Tongue (tissue), 3 donors: ENCODE measurements at places on chromosomes 3 and 15. TPM values are rescaled to one million over a fixed set of nuclear protein-coding genes. Genes with fewer than 3 reads are reported as not detected.
A peak's percentile ranks its signal among the peaks of the same experiment; 100 is the strongest.

The PPIB gene
- total RNA-seq: 177 TPM

The SYNPR gene
- total RNA-seq: not detected

The CHRD gene
- total RNA-seq: 33.5 TPM

The MED12L gene
- 8.5 TPM for total RNA-seq

The AGBL1 gene
- total RNA-seq: 77.9 TPM

The MBD4 gene
- 24.6 TPM for total RNA-seq

The PCCB gene
- total RNA-seq: 43.9 TPM

The TATDN2 gene
- total RNA-seq: 15.5 TPM

GRCh38 chr3:37071921-37072320, 78.6 kb downstream of the MLH1 start:
- no peak for DNase-seq

DNA sequence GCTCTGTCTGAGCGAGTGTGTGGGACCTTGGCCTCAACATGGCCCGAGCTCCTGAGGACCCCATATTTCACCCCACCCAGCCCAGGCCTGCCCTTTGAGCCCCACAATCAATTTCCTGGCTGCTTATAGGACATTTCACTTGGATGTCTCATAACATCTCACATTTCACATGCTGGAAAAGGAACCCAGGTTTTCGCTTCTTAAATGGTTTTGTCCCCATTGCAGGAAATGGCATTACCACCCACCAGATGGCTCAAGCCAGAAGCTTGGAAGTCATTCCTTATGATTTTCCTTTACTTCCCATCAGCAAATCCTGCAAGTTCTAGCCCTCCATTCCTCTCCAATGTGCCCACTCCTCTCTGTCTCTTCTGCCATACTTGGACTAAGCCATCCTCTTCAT, 14.9 kb downstream of the ITGA11 start:
- no peak for DNase-seq

GRCh38 chr3:18649666-18650363, 224.7 kb upstream of the SATB1 start:
- no peak for DNase-seq

GRCh38 chr3:101701696-101702634, 15.4 kb upstream of the RPL24 start:
- DNase-seq: no peak

DNA sequence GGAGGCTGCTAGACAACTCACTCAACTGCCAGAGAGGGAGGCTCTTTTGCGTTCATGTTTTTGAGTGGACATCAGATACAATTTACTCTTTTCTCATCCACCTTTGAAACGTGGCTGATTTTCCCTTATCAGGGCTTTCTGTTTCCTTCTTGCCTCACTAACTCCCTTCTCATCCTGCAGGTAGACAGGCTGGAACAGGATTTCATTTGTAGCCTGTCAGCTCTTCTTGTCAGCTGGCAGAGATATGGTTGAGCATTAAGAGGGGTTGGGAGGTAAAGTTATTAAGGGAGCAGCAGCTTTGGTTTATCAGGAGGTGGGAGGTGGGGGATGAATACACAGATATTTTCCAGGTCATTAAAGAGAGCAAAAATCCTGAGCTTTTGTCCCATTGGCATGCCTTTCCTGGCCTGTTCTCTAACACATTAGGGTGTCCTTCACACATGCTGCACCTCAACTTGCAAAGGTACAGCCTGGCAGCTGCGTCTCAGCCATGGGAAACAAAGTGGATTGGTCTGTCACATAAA, 73.5 kb downstream of the PPM1L start:
- no peak for DNase-seq

DNA sequence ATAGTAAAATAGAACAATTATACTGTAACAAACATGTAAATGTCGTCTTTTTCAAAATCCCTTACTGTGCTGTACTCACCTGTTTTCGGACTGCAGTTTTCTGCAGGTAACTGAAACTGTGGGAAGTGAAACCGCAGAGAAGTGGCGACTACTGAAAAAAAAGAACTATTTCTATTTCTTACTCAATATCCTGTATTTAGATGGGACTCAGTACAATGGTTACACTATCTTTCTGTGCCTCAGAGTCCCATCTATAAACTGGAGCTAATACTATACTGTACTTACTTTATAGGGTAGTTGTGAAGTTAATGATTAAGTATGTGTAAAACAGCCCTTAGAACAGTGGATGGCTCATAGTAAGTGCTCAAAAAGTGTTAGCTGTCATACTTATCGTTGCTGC, 14.3 kb upstream of the P2RY12 start:
- no peak for DNase-seq

DNA sequence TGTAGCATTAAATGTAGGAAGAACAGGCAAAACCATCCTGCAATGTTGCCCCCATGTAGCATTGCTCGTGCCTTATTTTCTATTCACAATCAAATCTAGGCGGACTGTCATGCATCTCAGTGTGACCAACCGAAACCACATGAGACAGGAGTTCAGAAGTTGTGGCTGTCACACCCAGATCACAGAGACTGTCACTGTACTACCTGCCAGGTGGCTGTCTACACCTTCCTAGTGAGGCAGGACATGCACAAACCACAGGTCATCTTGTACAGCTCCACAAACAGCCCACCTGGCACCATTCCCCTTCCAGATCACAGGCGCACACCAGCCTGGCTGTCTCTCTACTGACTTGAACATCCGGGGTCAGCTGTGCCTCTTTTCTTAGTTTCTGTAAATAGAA, 392.8 kb downstream of the OCA2 start:
- no peak for DNase-seq

- DNase-seq: no peak
These were observed 70.7 kb downstream of the CACNA2D3 start for GRCh38 chr3:54193093-54193492.

GRCh38 chr3:71083726-71084131, 499.8 kb downstream of the FOXP1 start:
- DNase-seq: no peak

DNA sequence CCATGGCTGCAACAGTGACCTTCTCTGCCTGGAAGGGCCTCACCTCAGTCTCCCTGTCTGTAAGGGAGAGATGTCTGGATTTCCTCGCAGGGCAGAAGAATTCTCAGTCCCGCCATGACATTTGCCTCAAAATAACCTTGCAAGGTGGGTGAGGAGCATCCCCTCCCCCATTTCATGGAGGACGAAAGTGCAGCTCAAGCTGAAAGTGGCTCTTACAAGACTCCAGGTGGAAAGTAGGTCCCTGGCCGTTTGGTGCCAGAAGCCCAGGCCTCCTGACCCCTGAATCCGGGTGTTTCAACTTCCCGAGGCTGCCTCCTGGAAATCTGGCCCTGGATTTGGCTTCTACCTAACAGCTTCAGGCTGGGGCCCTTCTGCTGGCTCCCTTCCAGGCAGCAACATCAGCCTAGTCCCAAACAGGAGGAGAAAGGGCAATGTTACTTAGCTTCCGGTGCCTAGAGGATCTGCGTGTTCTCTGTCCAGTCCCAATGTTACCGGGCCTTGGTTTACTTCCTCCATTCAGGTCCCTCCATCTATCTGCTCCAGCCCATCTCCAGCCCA, 769 bp upstream of the CSPG4 start:
- DNase-seq: peak; percentile 88

DNA sequence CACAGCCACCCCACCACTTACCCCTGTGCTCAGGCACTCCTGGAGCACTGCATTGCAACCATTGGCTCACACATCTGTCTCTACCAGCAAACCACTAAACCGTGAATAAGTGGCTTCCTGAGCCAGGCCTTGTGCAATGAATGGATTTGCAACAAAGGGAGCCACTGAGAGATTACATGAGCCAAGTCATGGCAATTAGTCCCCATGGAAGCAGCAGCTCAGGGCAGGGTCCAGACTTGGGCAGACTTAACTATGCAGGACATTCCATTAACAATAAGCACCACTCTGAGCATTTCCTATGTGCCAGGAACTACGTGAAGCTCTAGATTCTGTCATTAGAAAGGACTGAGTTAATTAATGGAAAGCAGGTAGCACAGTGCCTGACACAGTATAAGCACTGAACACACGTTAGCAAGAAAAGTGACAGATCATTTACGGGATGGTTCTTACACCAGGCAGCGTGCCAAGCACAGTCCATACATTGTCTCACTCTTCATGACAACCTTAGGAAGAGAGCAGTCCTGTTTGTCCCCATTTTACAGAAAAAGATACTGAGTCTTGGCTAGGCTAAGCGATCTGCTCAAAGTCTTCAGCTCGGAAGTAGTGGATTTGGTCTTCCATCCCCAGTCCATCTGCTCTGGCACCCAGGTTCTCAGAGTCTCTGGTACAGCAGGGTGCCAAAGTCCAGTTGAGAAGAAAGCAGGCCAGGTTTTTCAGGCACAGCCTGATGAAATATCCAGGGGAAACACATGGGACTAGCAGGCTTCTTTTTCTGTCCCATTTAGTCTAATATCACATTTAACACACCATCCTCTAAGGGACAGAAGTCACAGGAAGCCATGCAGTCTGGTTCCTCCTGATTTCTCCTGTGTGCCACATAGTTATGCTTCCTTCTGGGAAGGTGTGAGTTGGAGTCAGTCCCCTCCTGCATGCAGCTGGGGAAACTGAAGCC, 44.1 kb downstream of the LIPC start:
- DNase-seq: peak; percentile 65

- no peak for DNase-seq
These were observed 6.7 kb downstream of the EOMES start for GRCh38 chr3:27715454-27715806.

GRCh38 chr15:57758560-57758959, 52.0 kb downstream of the POLR2M start:
- no peak for DNase-seq

- DNase-seq: no peak
These were observed 35.0 kb upstream of the ARID3B start for GRCh38 chr15:74505837-74506514.

GRCh38 chr3:33202711-33203457, 15.7 kb downstream of the SUSD5 start:
- peak; percentile 81 for DNase-seq

DNA sequence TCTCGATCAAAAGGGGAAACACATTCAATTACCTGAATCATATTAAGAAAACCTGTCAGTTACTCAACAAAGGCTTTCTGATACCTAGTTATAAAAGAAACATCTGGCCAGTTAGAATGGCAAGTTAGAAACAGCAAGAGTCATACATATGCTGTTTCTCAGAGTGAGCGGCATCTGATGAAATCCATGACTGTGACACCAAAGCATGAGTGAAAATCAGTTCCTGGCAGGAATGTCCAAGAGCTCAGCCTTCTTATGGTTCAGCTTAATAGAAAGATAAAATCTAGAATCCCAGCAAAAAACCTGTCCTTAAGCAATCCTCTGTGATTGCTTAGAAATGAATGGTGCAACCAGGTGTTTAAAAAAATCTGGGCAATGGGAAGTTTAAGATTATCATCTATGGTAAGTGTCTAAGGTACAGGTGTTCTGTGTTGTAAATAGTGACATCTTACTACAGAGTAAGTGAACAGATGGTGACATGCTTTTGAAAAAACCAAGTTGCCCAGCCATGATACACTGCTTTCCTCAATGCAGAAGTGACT, 18.8 kb downstream of the B4GALT4 start:
- no peak for DNase-seq

GRCh38 chr3:27094721-27095120, 274.5 kb downstream of the NEK10 start:
- peak; percentile 9 for DNase-seq

DNA sequence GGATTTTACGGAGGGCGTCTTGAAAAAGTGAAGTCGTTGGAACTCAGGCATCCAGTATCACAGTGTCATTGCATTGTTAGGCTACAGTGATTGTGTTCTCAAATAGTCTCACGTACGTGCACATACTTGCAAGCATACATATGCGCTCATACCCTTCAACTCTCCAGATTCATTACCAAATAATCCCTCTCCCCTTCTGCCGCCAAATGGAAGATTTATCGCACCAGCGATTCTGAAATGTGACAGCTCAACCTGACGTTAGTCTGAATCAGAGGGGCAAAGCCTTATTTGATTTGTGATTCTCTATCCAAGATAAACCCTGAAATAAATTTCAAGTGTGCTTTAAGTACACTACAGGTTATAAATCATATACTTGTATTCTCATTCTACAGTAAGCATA, 119.4 kb downstream of the GADL1 start:
- peak; percentile 50 for DNase-seq

DNA sequence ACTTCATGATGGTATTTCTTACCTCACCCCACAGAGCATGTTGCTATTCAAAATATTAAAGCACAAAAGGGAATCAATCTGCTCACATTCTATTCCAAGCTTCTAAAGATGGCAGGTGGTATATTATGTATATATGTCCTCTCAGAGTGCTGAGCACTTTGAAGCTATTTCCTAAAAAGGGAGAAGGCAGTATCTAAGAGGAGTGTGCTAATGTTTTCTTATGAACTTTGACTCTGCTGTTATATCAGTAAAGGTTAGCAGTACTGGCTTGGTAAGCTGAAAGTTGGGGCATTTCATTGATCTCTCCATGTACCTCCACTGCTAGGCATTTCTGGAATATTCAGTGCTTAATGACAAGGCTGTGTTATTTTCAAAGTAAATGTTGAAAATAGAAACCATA, 43.4 kb downstream of the IL1RAP start:
- no peak for DNase-seq

- peak; percentile 64 for DNase-seq
These were observed 795 bp upstream of the SCAANT1 start for GRCh38 chr3:63912768-63913588.

DNA sequence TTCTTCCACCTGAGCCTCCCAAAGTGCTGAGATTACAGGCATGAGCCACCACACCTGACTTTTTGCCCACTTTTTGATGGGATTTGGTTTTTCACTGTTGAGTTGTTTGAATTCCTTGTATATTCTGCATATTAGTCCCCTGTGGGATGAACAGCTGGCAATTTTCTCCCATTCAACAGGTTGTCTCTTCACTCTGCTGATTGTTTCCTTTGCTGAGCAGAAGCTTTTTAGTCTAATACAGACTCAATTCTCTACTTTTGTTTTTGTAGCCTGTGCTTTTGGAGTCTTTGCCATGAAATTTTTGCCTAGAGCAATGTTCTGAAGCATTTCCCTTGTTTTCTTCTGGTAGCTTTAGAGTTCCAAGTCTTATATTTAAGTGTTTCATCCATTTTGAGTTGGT, 62.7 kb upstream of the MFGE8 start:
- no peak for DNase-seq

- DNase-seq: peak; percentile 37
These were observed 310.4 kb downstream of the PLCL2 start for GRCh38 chr3:17195192-17195611.

GRCh38 chr15:80660119-80660518, 35.0 kb upstream of the ABHD17C start:
- DNase-seq: peak; percentile 46

DNA sequence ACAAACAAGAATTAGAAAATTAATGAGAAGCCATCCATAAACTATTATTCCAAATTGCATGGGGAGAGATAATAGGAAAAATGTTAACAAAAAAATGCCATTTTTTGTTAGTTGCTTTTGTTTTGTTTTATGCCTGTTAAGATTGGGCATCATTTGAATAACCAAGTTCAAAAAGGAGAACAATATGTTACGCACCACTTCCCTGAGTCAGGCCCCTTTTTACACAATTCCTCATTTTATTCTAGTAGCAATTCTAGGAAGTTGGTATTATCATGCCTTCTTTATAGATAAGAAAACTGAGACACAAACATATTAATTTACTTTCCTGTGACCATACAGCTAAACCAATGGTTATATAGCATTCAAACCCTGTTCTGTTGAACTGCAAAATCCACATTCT, 736.9 kb upstream of the CCDC54 start:
- DNase-seq: no peak

GRCh38 chr15:78917888-78918287, 27.0 kb downstream of the CTSH start:
- no peak for DNase-seq
